ENCODE measurements at places on chromosomes 12 and 14.
A peak's percentile ranks its signal among the peaks of the same experiment; 100 is the strongest.

DNA sequence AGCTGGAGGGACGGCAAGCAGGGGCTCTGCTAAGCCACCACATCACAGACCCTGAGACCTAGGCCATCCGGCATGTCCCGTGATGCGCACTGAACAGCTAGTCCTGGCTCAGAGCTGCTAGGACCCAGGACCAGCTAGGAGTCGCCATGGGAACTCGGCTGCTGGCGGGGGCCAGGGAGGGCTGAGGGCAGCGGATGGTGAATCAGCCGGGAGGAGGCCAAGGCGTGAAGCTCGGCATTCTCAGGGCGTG, 5.1 kb downstream of the AHNAK2 start:
- DNase-seq: no peak

DNA sequence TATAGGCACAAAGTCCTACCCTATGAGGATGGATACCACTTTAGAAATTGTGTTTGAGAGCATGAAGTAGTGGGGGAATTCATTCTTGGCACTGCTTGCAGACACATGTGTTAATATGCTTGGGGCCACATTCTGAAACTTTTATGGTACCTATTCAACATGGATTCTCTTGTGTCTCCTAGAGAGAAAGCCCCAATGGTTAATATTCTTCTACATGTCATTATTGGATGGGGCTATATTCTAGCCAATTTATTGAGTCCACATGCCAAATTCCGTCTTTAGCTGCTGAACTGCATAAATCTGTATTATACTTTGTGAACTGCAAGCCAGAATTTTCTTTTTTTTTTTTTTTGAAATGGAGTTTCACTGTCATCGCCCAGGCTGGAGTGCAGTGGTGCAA, 140.0 kb downstream of the KICS2 start:
- DNase-seq: no peak

- no peak for DNase-seq
Observed at GRCh38 chr12:68428211-68428610, 96.0 kb upstream of the MDM1 start.

- DNase-seq: no peak
Observed at GRCh38 chr12:30041096-30041495, 257.4 kb upstream of the TMTC1 start.

DNA sequence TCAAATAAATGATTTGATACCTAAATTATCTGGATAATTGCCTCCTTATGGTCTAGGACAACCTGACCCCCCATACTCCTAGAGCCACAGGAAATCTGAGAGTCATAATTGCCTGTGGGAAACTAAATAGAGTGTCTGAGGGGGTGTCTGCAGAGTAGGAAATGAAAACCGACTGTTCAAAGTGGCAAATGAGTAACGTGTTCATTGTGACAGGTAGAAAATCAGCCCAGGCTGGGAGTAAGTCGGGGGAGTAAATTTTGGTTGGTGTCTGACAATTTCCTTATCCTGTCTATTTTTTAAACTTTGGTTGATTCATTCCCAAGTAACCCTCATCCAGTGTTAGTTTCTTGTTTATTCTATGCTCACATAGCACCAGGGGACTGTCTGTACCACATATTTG, 51.6 kb upstream of the HOXC13 start:
- no peak for DNase-seq

DNA sequence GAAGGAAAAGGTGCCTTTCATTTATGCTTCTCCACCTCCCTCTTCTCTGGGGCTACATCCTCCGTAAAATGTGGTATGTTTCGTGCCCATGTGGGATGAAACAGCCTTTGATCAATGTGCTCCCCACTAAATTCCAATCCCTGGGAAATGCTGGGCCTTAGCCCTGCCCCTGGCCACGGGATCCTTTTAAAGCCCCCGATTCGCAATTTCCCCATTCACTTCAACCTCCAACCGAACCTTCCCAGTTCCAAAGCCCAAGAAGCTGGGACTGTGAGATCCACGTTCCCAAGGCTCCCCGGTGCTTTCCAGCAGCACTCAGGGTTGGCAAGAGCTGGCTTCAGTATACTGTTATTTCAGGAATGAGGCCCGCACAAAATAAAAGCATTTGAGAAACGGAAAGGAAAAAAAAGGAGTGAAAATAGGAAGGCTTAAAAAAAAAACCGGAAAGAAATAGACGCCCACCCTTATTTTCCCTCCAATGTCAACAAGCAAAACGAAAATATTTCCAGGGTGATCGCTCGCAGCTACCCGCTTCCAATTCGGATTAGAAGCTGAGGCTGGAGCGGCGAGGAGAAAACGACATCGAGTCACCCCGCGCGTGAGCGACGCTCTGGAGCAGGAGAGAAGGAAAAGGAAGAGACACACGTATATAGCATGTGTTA, 1.3 kb upstream of the FOXG1 start:
- no peak for DNase-seq

DNA sequence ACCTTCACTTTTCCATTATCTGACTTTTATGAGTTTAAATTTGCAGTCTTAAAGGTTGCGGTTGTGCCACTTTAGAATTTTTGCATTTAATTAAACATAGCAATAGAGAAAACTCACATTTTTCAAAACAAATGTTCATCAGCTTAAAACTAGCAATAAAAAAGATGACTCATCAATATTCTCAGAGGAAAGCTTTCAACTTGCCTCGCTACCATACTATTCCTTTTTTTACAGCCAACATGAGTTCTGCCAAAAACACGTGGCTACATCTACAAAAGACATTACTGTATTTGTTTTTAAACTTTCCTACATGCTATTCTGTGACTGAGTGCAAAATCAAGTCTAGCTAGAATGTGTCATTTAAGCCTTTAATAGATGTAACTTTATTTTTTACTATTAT, 497.1 kb downstream of the RPS29 start:
- DNase-seq: no peak

DNA sequence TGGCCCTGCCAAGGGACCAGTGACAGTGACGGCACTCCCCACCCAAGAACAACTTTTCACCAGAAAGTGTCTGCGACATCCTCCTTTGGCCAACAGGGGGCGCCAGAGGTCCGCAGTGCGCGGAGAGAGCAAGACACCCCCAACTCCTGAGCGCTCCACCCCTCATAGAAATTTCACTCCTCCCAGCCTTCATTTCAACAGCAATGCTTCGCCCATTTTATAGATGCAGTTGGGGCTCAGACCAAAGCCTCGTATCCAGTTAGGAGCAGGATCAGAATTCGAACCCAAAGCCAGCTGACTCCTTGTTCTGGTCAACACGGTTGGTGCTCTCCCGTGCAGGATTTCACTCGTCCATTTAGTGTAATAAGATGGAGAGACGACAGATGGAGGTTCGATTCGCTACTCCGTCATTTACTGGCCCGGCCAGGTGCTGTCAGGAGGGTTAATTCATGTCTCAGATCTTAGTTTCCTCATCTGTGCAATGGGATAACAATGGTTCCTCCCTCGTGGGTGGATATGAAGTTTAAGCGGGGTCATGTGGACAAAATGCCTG, 2.4 kb upstream of the POP5 start:
- peak; percentile 78 for DNase-seq

DNA sequence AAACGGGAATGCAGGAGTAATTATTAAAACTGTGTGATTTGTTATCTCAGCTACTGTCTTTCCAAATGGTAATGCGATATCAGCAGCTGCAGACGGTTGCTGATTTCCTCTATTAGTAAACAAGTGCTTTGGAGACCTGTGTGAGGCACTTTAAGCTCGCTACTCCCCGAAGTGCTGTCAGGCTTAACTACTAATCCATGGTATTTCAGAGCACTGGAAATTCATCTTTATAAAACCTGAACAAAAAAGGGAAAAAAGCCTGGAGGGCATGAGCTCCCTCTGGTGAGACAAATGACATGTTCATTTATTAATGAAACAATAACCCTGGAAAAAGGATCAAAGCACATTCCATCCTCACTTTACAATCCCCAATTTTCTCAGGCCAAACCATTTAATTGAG, 143.6 kb upstream of the OTX2 start:
- no peak for DNase-seq

Measured in stimulated activated CD8-positive, alpha-beta memory T cell treated with anti-CD3 and anti-CD28 coated beads, Interleukin-2, amount 100 ng/mL, for 1 hour (primary cell).